ENCODE measurements at places on chromosomes 11 and 22. TPM values are rescaled to one million over a fixed set of nuclear protein-coding genes. Genes with fewer than 3 reads are reported as not detected.

IL18 gene
- polyA plus RNA-seq: 0.40 TPM

LDHAL6A gene
- polyA plus RNA-seq: 0.14 TPM

DNAJB13 gene
- 0.35 TPM for polyA plus RNA-seq

RASGRP2 gene
- 42.1 TPM for polyA plus RNA-seq

MDK gene
- polyA plus RNA-seq: 141 TPM

CCDC116 gene
- polyA plus RNA-seq: 0.51 TPM

CARD18 gene
- not detected for polyA plus RNA-seq

EXPH5 gene
- polyA plus RNA-seq: 0.43 TPM

SLC29A2 gene
- 32.1 TPM for polyA plus RNA-seq

OR52I1 gene
- not detected for polyA plus RNA-seq

ELFN2 gene
- polyA plus RNA-seq: 1.4 TPM

MAPK1 gene
- 138 TPM for polyA plus RNA-seq

MYOD1 gene
- polyA plus RNA-seq: 71.6 TPM

DDX25 gene
- 0.59 TPM for polyA plus RNA-seq

SAA1 gene
- polyA plus RNA-seq: not detected
